ENCODE measurements at places on chromosomes 4 and X. TPM values are rescaled to one million over a fixed set of nuclear protein-coding genes. Genes with fewer than 3 reads are reported as not detected.

GRCh38 chr4:12975511-12975910, 508.6 kb downstream of the RAB28 start:
- DNase-seq: no peak
- H3K27ac ChIP-seq: no peak overlapping the region
- H3K36me3 ChIP-seq: no peaks in the 10 kb centered on the region
- no peaks in the 10 kb centered on the region for H3K27me3 ChIP-seq
- H3K4me1 ChIP-seq: no peaks in the 10 kb centered on the region

DNA sequence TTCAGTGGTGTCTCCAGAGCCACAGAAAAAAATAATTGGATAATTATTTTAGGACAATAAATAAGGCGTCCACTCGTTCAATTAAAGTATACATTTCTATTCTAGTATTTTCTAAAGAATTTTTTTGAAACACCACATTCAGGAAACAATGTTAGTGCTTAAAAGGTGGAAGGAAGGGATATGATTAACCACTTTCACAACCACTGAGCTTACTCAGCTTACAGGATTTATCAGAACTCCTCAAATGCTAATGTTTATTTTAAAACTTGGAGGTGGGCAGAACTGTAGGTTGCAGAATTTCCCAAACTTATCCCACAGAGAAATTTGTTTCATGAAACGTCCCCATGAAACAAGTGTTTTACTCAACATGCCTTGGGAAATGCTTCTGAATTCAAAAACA, 54.3 kb upstream of the MAGEB2 start:
- DNase-seq: no peak
- H3K4me3 ChIP-seq: no peak overlapping the region
- no peaks in the 10 kb centered on the region for H3K36me3 ChIP-seq
- no peaks in the 10 kb centered on the region for H3K4me1 ChIP-seq
- no peaks in the 10 kb centered on the region for H3K27me3 ChIP-seq

DNA sequence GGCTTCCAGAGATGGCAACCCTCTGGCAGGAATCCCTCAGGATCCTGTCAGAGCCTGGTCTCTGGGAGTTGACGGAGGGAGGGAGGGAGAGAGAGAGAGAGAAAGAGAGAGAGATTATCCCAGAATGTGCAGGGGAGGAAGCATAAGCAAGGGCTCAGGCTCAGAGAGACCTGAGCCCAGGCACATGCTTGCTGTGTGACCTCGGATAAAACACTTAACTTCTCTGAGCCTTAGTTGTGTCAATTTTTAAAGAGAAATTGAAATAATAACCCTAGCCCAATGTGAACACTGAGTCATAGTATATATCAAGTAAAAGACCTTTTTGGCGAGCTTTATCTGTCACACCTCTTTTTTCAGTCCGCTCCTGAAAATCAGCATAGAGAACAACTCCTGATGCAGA, 473 bp upstream of the USP51 start:
- no peaks in the 10 kb centered on the region for H3K27me3 ChIP-seq
- DNase-seq: no peak
- peak overlapping the region; percentile 97 for H3K27ac ChIP-seq
- no peaks in the 10 kb centered on the region for H3K4me1 ChIP-seq
- no peaks in the 10 kb centered on the region for H3K36me3 ChIP-seq

- H3K27me3 ChIP-seq: no peaks in the 10 kb centered on the region
- H3K4me3 ChIP-seq: no peak overlapping the region
- no peaks in the 10 kb centered on the region for H3K4me1 ChIP-seq
- no peak overlapping the region for H3K27ac ChIP-seq
- DNase-seq: no peak
Observed at GRCh38 chr4:164488114-164488513, 265.8 kb upstream of the SMIM31 start.

GRCh38 chrX:142549923-142550322, 344.8 kb upstream of the MAGEC2 start:
- H3K4me3 ChIP-seq: no peak overlapping the region
- H3K27ac ChIP-seq: no peak overlapping the region
- H3K4me1 ChIP-seq: no peaks in the 10 kb centered on the region
- H3K36me3 ChIP-seq: no peaks in the 10 kb centered on the region
- DNase-seq: no peak
- H3K27me3 ChIP-seq: no peaks in the 10 kb centered on the region

- no peak for DNase-seq
- no peak overlapping the region for H3K27ac ChIP-seq
- no peaks in the 10 kb centered on the region for H3K27me3 ChIP-seq
- no peak overlapping the region for H3K4me3 ChIP-seq
- no peaks in the 10 kb centered on the region for H3K36me3 ChIP-seq
Observed at GRCh38 chr4:23884261-23884660, 5.6 kb downstream of the PPARGC1A start.

- H3K27me3 ChIP-seq: no peaks in the 10 kb centered on the region
- H3K4me1 ChIP-seq: no peaks in the 10 kb centered on the region
- DNase-seq: no peak
- H3K36me3 ChIP-seq: no peaks in the 10 kb centered on the region
- no peak overlapping the region for H3K27ac ChIP-seq
Observed at GRCh38 chr4:147057611-147058190, 112.0 kb upstream of the TTC29 start.

- H3K4me1 ChIP-seq: no peaks in the 10 kb centered on the region
- no peak for DNase-seq
- H3K4me3 ChIP-seq: no peak overlapping the region
- no peaks in the 10 kb centered on the region for H3K36me3 ChIP-seq
- no peaks in the 10 kb centered on the region for H3K27me3 ChIP-seq
Observed at GRCh38 chr4:27791640-27792039, 931.0 kb downstream of the STIM2 start.

DNA sequence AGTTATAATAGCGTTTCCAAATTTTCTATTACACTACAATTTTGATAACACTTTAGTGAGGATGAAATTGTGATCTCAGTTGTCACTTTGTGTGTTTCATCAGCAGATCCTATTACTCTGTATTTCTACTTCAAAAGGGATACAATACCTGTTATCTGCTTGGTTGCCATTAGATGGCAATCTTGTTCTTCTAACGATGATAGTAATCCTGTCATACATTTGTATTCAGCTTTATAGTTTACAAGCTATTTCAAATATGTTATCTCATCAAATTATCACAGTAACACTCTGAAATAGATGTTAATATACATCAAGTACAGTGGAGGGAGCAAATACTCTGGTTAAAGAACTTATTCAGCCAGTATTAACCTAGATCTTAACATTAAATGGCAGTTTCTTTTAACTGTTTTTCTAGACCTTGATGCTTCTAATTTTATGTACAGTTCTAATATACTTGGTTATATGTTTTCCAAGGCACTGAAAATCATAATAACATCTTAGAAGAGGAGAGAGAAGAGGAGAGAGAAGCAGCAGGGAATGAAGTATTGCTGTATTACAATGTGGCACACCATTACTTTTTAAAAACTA, 292.0 kb downstream of the CCSER1 start:
- H3K27ac ChIP-seq: no peak overlapping the region
- no peak overlapping the region for H3K4me3 ChIP-seq
- no peaks in the 10 kb centered on the region for H3K36me3 ChIP-seq
- DNase-seq: no peak
- H3K4me1 ChIP-seq: no peaks in the 10 kb centered on the region

GRCh38 chr4:29453303-29453820, 1266.8 kb upstream of the PCDH7 start:
- H3K27me3 ChIP-seq: no peaks in the 10 kb centered on the region
- DNase-seq: no peak
- H3K36me3 ChIP-seq: no peaks in the 10 kb centered on the region
- H3K4me1 ChIP-seq: no peaks in the 10 kb centered on the region
- no peak overlapping the region for H3K27ac ChIP-seq

DNA sequence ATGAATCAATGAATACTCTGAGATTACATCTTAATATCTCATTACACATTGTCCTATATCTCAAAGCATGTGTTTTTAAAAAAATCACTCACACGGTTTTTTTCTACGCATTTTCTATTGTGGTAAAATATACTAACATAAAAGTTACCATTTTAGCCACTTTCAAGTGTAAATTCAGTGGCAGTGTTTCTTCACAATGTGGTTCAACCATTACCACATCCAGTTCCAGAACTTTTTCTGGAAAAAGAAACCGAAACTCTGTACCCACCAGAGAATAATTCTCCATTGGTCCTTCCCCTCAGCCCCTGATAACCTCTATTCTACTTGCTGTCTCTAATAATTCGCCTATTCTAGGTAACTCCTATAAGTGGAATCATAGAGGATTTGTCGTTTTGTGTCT, 35.3 kb upstream of the ACSL1 start:
- H3K36me3 ChIP-seq: no peaks in the 10 kb centered on the region
- no peak for DNase-seq
- no peak overlapping the region for H3K27ac ChIP-seq
- no peaks in the 10 kb centered on the region for H3K27me3 ChIP-seq
- no peak overlapping the region for H3K4me3 ChIP-seq

RNF175 gene
- not detected for total RNA-seq

SLC16A2 gene
- total RNA-seq: 9.2 TPM

NXF3 gene
- 3.1 TPM for total RNA-seq

TRPC3 gene
- 0.26 TPM for total RNA-seq

ZCCHC12 gene
- total RNA-seq: not detected

REPS2 gene
- 6.2 TPM for total RNA-seq

Data from aorta (tissue), 5 donors.